COR-L47 (cell line): ENCODE measurements at places on chromosomes 1 and 21.

DNA sequence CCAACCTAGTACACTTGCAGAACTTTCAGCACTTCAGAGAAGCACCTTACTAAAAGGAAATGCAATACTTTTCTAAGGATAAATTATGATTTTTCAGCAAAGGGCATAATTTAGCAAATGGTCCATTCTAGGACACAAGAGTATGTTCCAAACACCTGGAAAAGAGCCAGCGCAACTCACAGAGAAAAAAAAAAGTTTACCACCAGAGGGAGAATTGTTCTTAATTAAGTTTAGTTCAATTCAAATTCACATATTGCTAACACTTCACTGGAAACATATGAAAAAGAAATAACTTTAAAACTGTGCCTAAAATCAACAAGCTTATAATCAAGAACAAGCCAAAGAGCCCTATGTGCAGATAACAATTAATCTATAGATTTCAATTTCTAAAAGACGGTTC, 338.1 kb downstream of the SEC16B start:
- no peak for DNase-seq

GRCh38 chr1:190479516-190479915, 1.9 kb upstream of the BRINP3 start:
- peak; percentile 50 for DNase-seq

DNA sequence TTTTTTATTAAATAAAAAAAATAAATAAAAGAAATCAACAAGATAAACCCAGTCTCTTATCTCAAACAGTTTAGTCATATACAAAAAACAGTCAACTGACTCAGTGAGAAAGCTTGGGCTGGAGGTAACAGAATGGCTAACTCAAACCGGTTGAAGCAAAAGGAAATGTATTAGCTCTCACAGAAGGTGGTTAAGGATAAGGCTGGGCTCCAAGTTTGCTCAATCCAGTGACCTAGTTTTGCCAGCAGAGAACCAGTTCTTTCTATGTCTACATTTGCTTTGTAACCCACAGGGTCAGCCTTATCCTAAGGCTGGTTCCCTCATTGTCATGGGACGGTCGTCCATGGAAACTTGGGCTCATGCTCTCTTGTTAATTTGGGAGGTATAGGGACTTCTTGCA, 144.5 kb upstream of the L1TD1 start:
- DNase-seq = no peak

GRCh38 chr1:199700551-199700950, 327.0 kb upstream of the NR5A2 start:
- DNase-seq = no peak

DNA sequence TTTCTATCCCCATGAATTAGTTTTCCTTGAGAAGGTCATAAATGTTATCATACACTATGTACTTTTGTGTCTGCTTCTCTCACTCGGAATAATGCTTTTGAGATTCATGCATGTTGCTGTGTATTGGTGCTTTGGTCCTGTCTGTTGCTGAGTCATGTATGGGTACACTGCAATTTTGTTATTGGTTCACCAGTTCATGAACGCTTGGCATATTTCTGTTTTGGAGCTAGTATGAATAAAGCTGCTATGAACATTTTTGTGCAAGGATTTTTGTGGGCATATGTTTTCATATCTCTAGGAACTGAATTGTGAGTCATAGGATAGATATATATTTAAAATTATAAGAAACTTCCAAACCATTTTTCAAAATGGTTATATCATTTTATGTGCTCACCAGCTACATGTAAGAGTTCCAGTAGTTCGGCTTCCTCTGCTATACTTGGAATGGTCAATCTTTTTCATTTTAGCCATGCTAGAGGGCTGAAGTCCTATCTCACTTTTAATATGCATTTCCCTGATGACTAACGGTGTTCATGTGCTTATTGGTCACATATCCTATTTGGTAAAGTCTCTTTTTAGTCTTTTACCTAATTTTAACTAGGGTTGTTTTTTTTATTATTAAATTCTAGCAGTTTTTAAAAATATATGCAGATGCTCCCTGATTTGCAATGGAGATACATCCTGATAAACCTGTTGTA, 38.2 kb downstream of the ETS2 start:
- DNase-seq = no peak

GRCh38 chr1:41582351-41582750, 97.9 kb upstream of the EDN2 start:
- no peak for DNase-seq

GRCh38 chr1:26191739-26192138, 1.3 kb downstream of the CATSPER4 start:
- DNase-seq = no peak
